ENCODE measurements at places on chromosomes 5 and 9. TPM values are rescaled to one million over a fixed set of nuclear protein-coding genes. Genes with fewer than 3 reads are reported as not detected.

- peaks cover 20% of the 10 kb centered on the region for H3K4me1 ChIP-seq
- H3K27me3 ChIP-seq: no peaks in the 10 kb centered on the region
- H3K36me3 ChIP-seq: no peaks in the 10 kb centered on the region
- no peak overlapping the region for H3K27ac ChIP-seq
- H3K4me3 ChIP-seq: no peak overlapping the region
Measured at GRCh38 chr5:132386644-132387286, 17.3 kb downstream of the SLC22A5 start.

- no peaks in the 10 kb centered on the region for H3K27me3 ChIP-seq
- no peak for DNase-seq
- H3K4me1 ChIP-seq: no peaks in the 10 kb centered on the region
- peaks cover 87% of the 10 kb centered on the region for H3K36me3 ChIP-seq
- no peak overlapping the region for H3K4me3 ChIP-seq
Measured at GRCh38 chr5:157371655-157372471, 88.2 kb upstream of the NIPAL4 start.

DNA sequence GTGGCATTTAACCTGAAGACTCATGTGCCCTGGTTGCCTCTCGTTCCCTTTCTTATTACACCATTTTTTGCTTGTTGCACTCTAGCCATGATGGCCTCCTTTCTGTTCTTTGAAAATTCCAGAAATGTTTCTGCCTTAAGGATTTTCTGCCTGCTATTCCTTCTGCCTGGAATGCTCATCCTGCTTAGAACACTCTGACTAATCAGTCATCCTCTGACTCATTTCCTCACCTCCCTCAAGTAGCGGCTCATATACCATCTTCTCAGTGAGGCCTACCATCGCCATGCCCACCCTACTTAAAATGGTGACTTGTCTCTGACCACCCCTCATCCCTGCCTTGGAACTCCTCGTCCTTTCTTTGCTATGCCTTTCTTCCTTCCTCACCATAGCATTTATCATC lies 68.8 kb downstream of the KIF4B start:
- H3K27ac ChIP-seq: no peak overlapping the region
- DNase-seq: no peak
- H3K4me1 ChIP-seq: no peaks in the 10 kb centered on the region
- no peaks in the 10 kb centered on the region for H3K36me3 ChIP-seq
- no peaks in the 10 kb centered on the region for H3K27me3 ChIP-seq
- no peak overlapping the region for H3K4me3 ChIP-seq

- H3K27ac ChIP-seq: no peak overlapping the region
- peaks cover 4% of the 10 kb centered on the region for H3K4me1 ChIP-seq
- peaks cover 4% of the 10 kb centered on the region for H3K27me3 ChIP-seq
Measured at GRCh38 chr5:6792911-6793471, 79.8 kb downstream of the TENT4A start.

GRCh38 chr5:127011961-127012644 lies 18.3 kb downstream of the MARCHF3 start:
- H3K27ac ChIP-seq: no peak overlapping the region
- no peaks in the 10 kb centered on the region for H3K27me3 ChIP-seq
- no peak for DNase-seq
- H3K4me1 ChIP-seq: peaks cover 11% of the 10 kb centered on the region
- no peak overlapping the region for H3K4me3 ChIP-seq
- no peaks in the 10 kb centered on the region for H3K36me3 ChIP-seq

- H3K36me3 ChIP-seq: no peaks in the 10 kb centered on the region
- H3K27me3 ChIP-seq: no peaks in the 10 kb centered on the region
- no peak for DNase-seq
Measured at GRCh38 chr9:14434971-14435718, 121.2 kb upstream of the NFIB start.

GRCh38 chr5:38008198-38008597 lies 168.4 kb upstream of the GDNF start:
- DNase-seq: no peak
- H3K4me3 ChIP-seq: no peak overlapping the region
- H3K27me3 ChIP-seq: no peaks in the 10 kb centered on the region
- no peaks in the 10 kb centered on the region for H3K4me1 ChIP-seq

DNA sequence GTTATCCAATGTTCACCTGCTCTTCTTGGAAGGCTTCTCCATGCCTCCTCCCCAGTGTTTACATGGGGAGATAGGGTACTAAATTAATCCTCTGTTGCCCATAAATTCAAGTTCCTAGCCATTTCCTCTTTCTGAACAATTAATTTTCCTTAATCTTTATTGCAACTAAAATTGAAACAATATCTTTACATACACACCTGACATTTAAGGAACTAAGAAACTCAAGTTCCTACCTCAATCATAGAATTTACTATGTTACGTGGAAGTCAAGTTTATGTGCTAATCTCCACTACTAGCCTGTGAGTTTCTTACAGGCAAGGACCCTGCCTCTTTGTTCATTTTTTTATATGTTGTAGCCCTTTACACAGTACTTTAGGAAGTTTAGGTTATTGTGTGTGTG lies 10.1 kb upstream of the ADRB2 start:
- no peak overlapping the region for H3K27ac ChIP-seq
- H3K27me3 ChIP-seq: no peaks in the 10 kb centered on the region
- no peak overlapping the region for H3K4me3 ChIP-seq
- H3K36me3 ChIP-seq: no peaks in the 10 kb centered on the region

GRCh38 chr5:125085797-125086505 lies 339.5 kb upstream of the ZNF608 start:
- no peaks in the 10 kb centered on the region for H3K36me3 ChIP-seq
- no peak for DNase-seq
- H3K4me3 ChIP-seq: no peak overlapping the region
- no peaks in the 10 kb centered on the region for H3K4me1 ChIP-seq

DNA sequence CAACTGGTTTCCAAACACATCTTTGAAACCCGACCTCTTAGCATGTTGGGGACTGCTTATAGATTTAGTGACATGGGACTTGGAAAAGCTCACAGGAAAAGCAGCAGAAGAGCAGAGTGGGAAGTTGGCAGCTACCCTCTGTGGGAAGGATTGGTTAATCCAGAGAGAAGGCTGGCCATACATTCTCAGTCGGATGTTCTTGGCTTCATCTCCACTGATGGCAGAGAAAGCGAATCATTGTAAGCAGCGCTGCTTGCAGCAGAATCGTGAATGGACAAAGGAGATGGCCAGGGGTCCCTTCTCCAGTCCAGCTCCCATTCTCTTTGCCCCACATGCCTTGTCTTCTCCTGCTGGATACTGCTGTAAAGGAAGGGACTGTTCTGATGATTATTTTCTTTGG lies 62.7 kb downstream of the MEGF10 start:
- no peaks in the 10 kb centered on the region for H3K36me3 ChIP-seq
- DNase-seq: no peak
- no peaks in the 10 kb centered on the region for H3K4me1 ChIP-seq

DNA sequence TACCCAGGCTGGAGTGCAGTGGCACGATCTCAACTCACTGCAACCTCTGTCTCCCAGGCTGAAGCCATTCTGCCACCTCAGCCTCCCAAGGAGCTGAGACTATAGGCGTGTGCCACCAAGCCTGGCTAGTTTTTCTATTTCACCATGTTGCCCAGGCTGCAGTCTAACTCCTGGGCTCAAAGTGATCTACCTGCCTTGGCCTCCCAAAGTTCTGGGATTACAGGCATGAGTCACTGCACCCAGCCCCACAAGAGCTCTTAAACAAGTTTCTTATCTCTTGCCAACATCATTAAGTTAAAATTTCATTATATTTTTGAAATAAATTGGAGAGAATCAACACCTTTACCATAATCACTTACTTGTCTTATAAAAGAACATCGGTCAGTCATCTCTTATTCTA lies 280.3 kb downstream of the ARHGEF28 start:
- H3K27me3 ChIP-seq: no peaks in the 10 kb centered on the region
- no peak for DNase-seq
- H3K36me3 ChIP-seq: no peaks in the 10 kb centered on the region
- H3K4me3 ChIP-seq: no peak overlapping the region
- no peaks in the 10 kb centered on the region for H3K4me1 ChIP-seq

DNA sequence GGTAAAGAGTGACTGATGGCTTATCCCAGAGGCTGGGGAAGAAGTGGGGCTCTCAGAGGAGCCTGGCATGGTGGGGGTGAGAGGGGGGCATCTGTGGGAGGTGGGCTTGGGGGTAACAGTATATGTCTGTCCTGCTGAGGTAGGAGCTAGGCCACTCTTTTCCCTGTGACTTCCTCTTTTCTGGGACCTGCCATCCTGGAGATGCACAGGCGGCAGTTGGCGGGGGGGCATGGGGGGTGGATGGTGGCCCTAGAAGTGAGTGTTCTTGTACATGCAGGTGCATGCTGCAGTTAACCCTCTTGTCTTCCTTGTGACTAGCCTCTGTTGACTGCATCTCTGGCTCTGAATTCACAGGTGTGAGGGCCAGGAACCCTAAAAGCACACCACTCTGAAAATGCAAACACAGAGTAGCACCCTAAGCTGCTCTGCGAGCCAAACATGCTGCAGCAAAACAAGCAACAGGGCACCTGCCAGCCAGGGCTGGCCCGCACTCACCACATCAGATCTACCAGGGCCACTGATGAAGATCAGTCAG lies 123.8 kb upstream of the SHB start:
- H3K4me1 ChIP-seq: no peaks in the 10 kb centered on the region
- no peaks in the 10 kb centered on the region for H3K27me3 ChIP-seq
- H3K27ac ChIP-seq: no peak overlapping the region
- DNase-seq: no peak
- H3K4me3 ChIP-seq: no peak overlapping the region
- H3K36me3 ChIP-seq: no peaks in the 10 kb centered on the region

- H3K36me3 ChIP-seq: peaks cover 12% of the 10 kb centered on the region
- H3K27ac ChIP-seq: no peak overlapping the region
- peaks cover 5% of the 10 kb centered on the region for H3K4me1 ChIP-seq
- no peak overlapping the region for H3K4me3 ChIP-seq
Measured at GRCh38 chr9:97473717-97474116, 27.7 kb upstream of the TMOD1 start.

GRCh38 chr5:80931411-80931810 lies 28.8 kb upstream of the RASGRF2 start:
- no peak overlapping the region for H3K4me3 ChIP-seq
- H3K4me1 ChIP-seq: no peaks in the 10 kb centered on the region
- no peak for DNase-seq
- H3K27ac ChIP-seq: no peak overlapping the region
- H3K36me3 ChIP-seq: no peaks in the 10 kb centered on the region
- H3K27me3 ChIP-seq: no peaks in the 10 kb centered on the region

- H3K4me3 ChIP-seq: no peak overlapping the region
- DNase-seq: no peak
- H3K4me1 ChIP-seq: no peaks in the 10 kb centered on the region
- no peak overlapping the region for H3K27ac ChIP-seq
- H3K36me3 ChIP-seq: no peaks in the 10 kb centered on the region
- no peaks in the 10 kb centered on the region for H3K27me3 ChIP-seq
Measured at GRCh38 chr5:178274781-178275537, 42.4 kb upstream of the PHYKPL start.

- H3K4me3 ChIP-seq: no peak overlapping the region
- H3K36me3 ChIP-seq: peaks cover 26% of the 10 kb centered on the region
- DNase-seq: no peak
- no peaks in the 10 kb centered on the region for H3K27me3 ChIP-seq
- peaks cover 53% of the 10 kb centered on the region for H3K4me1 ChIP-seq
Measured at GRCh38 chr5:14699807-14700400, 35.4 kb downstream of the OTULIN start.

DNA sequence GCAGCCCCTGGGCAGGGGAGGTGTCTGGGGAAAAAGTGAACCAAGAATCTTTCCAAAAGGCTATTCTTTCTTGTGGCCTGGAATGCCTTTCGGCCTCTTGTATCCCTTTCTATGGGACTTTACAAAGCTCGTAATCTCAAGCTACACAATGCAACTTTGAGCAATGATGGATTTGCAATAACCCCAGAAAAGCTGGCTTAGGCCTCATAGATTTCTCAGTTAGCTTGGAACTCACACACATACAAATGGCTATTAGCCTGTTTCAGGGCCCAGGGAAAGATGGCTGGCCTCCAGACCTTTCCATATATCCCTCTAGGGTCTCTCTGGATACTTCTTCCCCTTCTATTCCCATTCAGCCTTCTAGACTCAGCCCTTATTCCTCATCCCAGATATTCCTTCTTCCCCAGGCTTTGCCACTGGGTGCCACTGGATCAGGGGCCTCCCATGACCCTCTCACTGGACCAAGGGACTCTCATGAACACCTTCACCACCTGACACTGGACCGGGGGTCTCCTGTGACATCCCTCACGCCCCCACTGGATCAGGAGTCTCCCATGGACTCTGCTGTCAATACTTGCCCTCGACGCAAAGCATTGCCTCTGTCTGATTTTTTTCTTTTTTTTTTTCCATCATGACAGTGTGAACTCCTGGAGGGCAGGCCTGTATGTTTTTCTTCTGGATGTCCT lies 59.5 kb downstream of the RAD23B start:
- H3K4me3 ChIP-seq: no peak overlapping the region
- DNase-seq: no peak
- H3K27ac ChIP-seq: no peak overlapping the region
- H3K27me3 ChIP-seq: no peaks in the 10 kb centered on the region
- H3K36me3 ChIP-seq: no peaks in the 10 kb centered on the region

- H3K36me3 ChIP-seq: no peaks in the 10 kb centered on the region
- no peaks in the 10 kb centered on the region for H3K27me3 ChIP-seq
- no peak overlapping the region for H3K4me3 ChIP-seq
Measured at GRCh38 chr9:123364241-123364824, 8.3 kb downstream of the CRB2 start.

- H3K4me1 ChIP-seq: no peaks in the 10 kb centered on the region
- H3K4me3 ChIP-seq: no peak overlapping the region
- H3K36me3 ChIP-seq: no peaks in the 10 kb centered on the region
- DNase-seq: no peak
- H3K27ac ChIP-seq: no peak overlapping the region
- H3K27me3 ChIP-seq: no peaks in the 10 kb centered on the region
Measured at GRCh38 chr5:19795218-19795617, 192.8 kb downstream of the CDH18 start.

GRCh38 chr5:165836046-165836445 lies 2330.6 kb downstream of the MAT2B start:
- H3K36me3 ChIP-seq: no peaks in the 10 kb centered on the region
- H3K4me3 ChIP-seq: no peak overlapping the region
- H3K27ac ChIP-seq: no peak overlapping the region
- no peak for DNase-seq
- no peaks in the 10 kb centered on the region for H3K27me3 ChIP-seq

- H3K4me3 ChIP-seq: no peak overlapping the region
- peaks cover 10% of the 10 kb centered on the region for H3K27me3 ChIP-seq
- H3K27ac ChIP-seq: no peak overlapping the region
- no peaks in the 10 kb centered on the region for H3K36me3 ChIP-seq
- no peak for DNase-seq
Measured at GRCh38 chr9:36985769-36986467, 48.1 kb downstream of the PAX5 start.

- peak; percentile 53 for DNase-seq
- peaks cover 37% of the 10 kb centered on the region for H3K4me1 ChIP-seq
- H3K4me3 ChIP-seq: no peak overlapping the region
- no peak overlapping the region for H3K27ac ChIP-seq
- no peaks in the 10 kb centered on the region for H3K27me3 ChIP-seq
- H3K36me3 ChIP-seq: no peaks in the 10 kb centered on the region
Measured at GRCh38 chr9:33852216-33852826, 35.4 kb downstream of the UBE2R2 start.

Gene HRCT1
- total RNA-seq: not detected

Gene GRPEL2
- 39.4 TPM for total RNA-seq

Gene ADGRD2
- total RNA-seq: not detected

Gene C6
- not detected for total RNA-seq

Gene ERAP2
- total RNA-seq: 107 TPM

Gene IFNA13
- total RNA-seq: not detected

Gene HNRNPK
- 562 TPM for total RNA-seq

Gene BHMT2
- not detected for total RNA-seq

Gene DOCK2
- total RNA-seq: 223 TPM
